ENCODE measurements at places on chromosomes 3 and 15. TPM values are rescaled to one million over a fixed set of nuclear protein-coding genes. Genes with fewer than 3 reads are reported as not detected.

CRABP1 gene
- not detected for total RNA-seq

DAPK2 gene
- 2.1 TPM for total RNA-seq

TFG gene
- total RNA-seq, result 67.7 TPM

C3orf20 gene
- 0.10 TPM for total RNA-seq

RETNLB gene
- total RNA-seq, result not detected

TGM4 gene
- total RNA-seq, result not detected

ECE2 gene
- not detected for total RNA-seq

TMEM212 gene
- not detected for total RNA-seq

MAGEL2 gene
- total RNA-seq, result 0.05 TPM

TTC23 gene
- total RNA-seq, result 16.9 TPM
